NCI-H1092 treated with DMSO at 0.1 percent for 48 hours (cell line): ENCODE measurements at places on chromosomes 6 and 20.

DNA sequence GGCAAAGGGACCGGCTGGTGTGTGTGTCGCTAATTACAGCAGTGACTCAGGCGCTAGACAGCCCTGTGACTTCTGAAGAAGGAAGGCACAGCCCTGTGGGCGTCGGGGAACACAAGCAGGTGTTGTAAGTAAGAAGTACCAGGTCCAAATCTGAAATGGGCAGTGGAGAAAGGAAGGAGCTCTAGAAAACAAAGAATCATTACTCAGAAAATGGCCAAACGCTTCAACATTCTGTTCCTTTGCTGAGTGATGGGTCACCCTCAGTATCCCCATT, 106.8 kb downstream of the PXDC1 start:
- DNase-seq, result no peak

DNA sequence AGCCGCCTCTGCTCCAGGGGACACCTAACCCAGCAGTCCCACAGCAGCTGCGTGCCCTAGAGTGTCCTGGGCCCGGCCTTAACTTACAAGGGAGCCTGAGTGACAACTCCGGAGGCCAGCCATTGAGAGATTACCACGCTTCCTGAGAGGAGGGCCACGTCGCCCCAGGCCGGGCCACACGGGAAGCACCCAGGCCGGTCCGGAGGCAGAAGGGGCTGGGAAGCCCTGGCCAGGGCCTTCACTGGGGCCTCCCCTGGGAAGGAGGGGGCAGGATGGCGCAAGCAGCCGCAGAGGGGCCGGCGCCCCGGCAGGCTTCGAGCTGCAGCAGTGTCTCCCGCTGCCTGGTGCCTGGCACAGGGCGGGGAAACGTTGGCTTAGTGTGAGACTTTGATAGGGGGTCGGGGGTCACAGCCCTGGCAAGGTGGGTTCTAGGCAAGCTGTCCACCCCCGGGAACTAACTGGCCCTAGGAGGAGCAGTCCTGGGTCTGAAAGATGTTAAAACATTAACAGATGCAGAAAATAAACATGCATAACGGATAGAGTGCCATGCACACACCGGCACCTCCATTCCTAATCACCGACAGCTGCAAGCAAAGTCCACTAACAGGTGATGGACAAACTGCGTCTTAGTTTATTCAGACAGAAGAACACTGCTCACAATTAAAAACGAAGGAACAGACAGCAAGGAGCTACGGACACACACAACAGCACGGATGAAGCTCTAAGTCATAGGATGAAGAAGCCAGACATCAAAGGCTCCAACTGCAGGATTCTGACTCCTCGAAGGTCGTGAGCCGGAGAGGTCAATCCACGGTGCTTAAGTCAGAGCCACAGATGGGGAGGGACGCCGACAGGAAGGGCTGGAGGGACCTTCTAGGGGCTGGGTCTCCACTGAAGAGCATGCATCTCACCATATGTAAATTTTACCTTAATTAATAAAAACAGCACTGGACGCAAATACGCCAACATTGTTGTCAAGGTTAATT, 17.4 kb downstream of the CHRNA4 start:
- DNase-seq, result no peak

DNA sequence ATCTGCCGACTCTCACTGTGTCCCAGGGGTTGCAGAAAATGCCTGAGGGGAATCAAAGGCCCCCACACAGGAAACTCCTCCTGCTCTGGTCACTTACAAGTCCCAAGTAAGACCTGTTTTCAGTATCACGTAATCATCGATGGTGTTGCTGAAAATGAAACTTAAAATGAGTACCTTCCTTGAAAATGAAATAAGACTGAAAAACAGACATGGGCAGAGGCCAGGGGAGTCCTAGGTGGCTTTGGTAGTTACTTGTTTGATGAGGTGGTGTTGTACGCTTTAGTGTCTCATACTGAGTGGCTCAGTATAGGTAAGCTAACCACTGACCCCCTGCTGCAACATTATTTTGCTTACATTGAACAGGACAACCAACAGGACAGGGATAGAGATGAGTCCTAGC, 43.0 kb upstream of the SYNCRIP start:
- no peak for DNase-seq

DNA sequence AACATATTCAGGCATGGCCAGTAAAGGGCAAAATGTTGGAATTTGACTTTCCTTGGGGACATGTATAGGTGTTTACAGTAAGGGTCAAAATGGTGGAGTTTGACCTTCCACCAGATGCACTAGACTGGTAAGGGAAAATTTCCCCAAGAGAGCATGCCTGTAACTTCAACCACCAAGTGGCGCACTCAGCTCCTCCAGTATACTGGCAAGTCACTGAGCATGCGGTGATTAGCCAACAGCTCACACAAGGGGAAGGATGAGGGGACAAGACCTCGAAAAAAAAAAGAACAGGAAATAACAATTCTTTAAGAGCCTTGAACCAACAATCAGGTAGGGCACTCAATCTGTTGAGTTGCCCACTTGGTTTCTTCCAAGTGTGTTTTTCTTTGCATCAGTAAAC, 140.9 kb downstream of the EYS start:
- no peak for DNase-seq

DNA sequence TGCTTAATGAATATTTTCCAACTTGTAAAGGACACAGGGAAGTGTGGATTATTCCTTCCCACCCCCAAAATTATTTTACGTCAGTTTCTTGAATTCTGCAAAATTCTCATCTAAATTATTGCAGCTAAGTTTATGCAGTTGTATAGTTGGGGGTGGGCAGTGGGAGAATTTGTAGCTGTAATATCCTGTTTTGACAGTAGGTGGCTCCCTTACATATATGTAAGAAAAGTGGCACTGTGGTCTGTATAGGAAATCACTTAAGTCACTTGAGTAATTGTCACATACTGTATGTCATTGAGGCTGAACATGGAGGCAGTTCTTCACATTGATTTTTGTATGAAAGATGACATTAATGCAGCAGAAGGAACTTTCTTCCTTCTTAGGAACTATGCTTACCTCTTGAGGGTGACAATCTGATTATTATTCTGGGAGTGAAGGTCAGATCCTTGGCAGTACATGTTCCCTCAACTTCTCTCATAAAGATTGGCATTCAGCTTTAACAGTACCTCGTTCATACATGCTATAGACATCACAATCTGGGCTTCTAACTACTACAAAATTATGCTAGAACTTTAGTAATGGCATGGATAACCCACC, 14.6 kb upstream of the CFAP206 start:
- peak; percentile 50 for DNase-seq

DNA sequence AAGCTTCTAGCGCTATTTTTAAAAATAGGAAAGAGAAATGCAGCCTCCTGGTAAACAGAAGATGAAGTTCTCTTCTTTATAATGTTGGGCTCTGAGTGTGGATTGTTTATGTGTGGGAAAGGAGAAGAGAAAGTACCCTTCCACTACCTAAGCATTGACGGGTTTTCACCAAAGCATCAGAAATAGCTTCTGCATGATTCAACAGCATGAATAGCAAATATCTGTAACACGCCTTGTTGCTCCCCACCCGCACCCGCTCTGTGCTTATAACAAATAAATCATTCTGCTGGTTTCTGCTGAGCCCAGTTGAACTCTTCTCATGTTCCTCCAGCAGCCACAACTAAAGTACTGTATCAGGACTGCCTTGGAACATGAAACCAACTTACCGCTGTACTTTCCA, 20.7 kb downstream of the TXLNB start:
- DNase-seq, result no peak

DNA sequence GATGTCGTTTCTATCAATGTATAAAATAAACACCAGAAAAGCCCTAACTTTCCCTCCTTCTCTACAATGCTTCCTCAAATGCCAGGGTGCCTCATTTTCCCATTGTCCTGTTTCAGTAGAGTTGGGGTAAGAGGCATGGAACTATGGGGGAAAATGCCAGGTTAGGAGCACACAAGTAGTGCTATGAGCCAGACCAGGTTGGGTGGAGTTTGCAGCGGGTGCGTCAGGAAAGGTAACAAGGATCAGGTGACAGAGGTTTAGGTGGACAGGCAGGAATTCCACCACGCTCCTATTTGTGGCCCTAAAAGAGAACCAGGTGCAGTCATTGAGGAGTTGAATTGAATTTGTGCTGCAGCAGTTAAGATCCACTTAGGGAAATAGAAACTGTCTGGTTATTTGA, 36.5 kb downstream of the SYTL3 start:
- no peak for DNase-seq

DNA sequence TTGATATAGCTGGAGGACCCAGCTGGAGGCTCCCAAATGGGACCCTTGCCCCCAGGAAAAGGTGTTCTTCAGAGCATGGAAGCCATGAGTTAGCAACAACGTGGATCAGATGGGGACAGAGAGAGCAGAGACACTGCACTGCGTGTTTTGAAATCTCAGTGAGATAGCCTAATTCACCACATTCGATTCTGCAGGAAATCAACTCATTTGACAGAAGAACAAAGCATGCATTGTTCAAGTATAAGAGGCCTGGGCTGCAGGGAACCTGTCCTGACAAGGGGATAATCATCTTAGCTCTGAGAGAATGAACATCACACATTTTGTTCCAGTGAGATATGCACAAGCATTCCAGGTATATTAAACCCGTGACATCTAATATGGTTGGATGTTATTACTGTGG, 450.2 kb downstream of the CDH26 start:
- no peak for DNase-seq

GRCh38 chr6:152682141-152682540, 15.6 kb upstream of the MYCT1 start:
- DNase-seq, result no peak

GRCh38 chr6:26285143-26286134, 79.6 kb upstream of the BTN3A2 start:
- DNase-seq, result peak; percentile 89

- no peak for DNase-seq
Measured at GRCh38 chr6:159977255-159977903, 8.5 kb downstream of the IGF2R start.

- DNase-seq, result peak; percentile 47
Measured at GRCh38 chr20:59495894-59496510, 108.3 kb upstream of the PHACTR3 start.

GRCh38 chr6:149440735-149441671, 40.9 kb downstream of the SUMO4 start:
- no peak for DNase-seq

- DNase-seq, result no peak
Measured at GRCh38 chr6:53593001-53593488, 48.1 kb upstream of the GCLC start.

GRCh38 chr20:7765221-7765620, 175.0 kb downstream of the HAO1 start:
- DNase-seq, result no peak

DNA sequence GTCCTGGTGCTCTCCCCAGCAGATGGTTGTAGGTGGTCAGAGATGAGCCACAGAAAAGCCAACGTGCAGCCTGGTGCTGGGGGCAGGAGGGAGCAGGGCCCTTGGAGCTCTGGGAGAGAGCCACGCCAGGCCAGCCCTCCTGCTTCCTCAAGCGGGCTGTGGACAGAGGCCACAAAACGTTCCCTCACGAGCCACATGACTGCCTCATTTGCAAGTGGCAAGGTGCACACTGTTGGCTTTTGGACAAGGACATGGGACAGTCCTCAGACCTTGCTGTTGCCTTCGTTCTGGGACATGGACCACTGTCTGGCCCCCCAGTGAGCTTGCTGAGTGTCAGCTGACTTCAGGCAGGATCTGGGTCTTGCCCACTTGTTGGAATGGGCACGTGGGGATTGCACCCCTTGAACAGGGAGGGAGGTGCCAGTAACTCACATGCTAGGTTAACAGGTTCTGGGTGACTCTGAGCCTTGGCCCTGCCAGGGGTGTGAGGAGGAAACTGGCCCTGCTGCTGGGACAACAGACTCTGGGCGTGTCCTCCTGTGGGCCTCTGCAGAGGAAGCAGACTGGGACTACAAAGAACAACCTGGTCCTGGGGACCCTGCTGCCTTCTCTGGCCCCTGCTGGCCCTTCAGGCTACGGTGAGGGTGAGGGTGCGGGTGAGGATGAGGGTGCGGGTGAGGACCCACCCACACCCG, 2.6 kb downstream of the SLCO4A1 start:
- no peak for DNase-seq

- DNase-seq, result no peak
Measured at GRCh38 chr6:159678574-159678973, 14.5 kb downstream of the SOD2 start.

- DNase-seq, result no peak
Measured at GRCh38 chr6:107719160-107719559, 105.0 kb downstream of the SCML4 start.

- no peak for DNase-seq
Measured at GRCh38 chr6:1606780-1607515, 2.8 kb upstream of the FOXC1 start.

- no peak for DNase-seq
Measured at GRCh38 chr20:63782051-63782471, 42.5 kb downstream of the SLC2A4RG start.

GRCh38 chr20:23293689-23294088, 56.9 kb upstream of the NXT1 start:
- DNase-seq, result no peak

DNA sequence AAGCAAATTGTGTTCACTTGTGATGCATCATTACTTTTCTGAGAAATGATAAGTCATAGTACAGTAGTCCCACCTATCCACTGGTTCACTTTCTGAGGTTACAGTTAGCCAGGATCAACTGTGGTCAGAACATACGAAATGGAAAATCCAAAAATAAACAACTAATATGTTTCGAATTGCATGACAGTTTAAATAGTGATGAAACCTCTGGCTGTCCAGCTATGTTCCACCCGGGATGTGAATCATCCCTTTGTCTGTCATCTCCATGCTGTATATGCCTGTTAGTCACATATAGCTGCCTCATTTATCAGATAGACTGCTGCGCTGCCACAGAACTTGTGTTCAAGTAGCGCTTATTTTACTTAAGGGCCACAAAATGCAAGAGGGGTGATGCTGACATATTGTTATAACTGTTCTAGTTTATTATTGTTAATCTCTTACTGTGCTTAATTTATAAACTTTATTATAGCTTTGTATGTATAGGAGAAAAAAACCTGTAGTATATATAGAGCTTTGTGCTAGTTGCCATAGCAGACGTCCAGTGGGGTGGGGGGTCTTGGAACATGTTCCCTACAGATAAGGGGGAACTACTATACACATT, 29.2 kb downstream of the AFDN start:
- DNase-seq, result no peak

DNA sequence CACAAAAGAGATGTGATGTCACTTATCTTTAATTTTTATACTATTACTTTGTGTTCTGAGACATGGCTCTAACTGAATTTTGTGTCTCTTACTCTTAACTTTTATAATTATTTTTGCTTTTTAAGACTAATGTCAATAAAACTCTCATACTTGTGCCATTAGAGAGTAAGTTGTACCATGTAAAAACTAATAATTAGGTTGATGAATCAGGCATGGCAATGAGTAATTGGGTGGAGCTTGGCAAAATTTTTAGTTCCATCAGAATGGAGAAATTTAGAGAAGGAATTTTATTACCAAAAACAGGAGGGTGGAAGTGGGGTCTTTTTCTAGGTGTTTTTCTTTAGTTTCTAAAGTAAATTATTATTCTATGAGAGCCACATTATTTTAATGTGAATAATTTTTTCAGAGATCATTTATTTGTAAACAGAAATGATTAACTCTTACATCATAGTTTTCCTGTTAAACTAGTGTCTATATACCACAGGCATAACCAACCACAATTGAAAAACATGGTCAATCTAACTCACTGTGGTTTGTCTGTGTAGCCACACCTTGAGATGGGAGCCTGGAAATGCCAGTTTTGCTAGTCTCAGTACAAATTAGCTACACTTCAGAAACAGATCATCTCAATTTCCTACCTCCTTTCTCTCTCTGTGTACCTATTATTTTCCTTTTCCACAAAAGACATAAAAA, 51.8 kb downstream of the ELOVL4 start:
- DNase-seq, result no peak
